T-cell (primary cell): ENCODE measurements at places on chromosomes 7 and 10.

DNA sequence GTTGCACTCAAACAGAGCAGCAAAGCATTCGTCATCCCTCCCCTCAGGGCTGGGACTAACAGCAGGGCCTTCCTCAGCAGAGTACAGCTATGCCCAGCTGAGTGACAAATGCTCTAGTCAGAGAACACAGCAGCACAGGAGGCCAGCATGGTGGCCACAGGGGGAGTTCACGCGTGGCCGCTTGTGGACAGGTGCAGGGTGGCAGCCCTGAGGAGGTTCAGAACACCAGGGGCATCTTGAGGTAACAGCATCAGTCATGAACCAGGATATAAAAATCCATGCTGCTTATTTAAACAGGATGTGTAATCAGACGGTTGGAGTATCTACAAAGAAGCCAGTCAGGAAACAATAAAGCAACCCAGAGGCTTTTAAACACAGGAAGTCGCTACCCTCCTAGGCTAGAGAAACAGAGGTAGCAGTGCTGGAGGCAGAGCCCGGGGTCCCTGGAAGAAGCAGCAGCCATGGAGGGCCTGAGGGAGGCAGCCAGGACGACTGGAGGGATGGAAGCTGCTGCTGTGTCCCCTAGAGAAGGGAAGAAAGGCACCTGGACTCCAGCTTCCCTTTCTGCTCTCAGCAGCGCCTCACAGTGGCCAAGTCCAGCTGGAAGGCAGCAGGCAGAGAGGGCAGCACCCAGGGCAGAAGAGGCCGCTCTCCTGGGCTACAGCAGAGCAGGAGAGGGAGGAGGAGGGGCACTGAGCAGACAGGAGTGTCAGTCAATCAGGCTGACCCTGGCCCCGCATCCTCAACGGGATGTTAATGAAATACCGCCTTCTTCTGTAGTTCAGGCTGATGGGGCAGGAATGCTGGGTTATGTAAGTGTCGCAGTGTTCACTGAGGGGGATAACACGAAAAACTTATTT lies 70.8 kb upstream of the UCN3 start:
- H3K27ac ChIP-seq, result peak overlapping the region; percentile 74
- peaks cover 32% of the 10 kb centered on the region for H3K4me1 ChIP-seq
- H3K27me3 ChIP-seq, result no peaks in the 10 kb centered on the region

DNA sequence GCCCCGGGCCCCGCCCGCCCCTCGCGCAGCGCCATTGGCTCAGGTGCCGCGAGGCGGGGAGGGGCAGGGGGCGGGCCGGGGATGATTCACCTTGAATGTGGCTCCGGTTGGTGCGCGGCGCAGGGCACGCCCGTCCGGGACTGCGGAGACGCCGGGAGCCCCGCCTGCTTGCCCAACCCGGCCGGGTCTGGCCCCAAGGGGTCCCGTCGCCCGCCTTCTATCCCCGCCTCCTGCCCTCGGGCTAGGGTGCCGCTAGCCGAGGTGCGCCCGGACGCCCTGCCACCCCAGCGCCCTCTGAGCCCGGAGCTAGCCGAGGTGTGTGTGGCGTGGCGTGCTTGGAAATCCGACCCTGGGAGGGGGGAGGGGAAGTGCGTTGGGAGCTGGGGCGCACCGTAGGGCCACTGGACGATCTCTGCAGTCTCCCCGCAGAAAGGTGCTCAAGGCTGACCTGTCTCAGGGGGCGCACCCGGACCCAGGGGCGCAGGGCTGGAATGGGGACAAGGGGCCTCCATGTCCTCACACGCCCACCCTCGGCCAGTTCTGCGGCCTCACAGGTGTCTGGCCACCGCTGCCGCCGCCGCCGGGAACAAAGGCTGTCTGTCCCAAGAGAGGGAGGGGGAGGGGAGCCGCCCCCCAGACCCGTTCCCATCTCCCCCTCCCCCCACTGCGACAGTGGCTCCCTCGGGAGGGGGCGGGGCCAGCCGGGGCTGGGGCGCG lies 168.9 kb downstream of the NRF1 start:
- no peaks in the 10 kb centered on the region for H3K36me3 ChIP-seq
- H3K27ac ChIP-seq, result no peak overlapping the region
- peak; percentile 50 for DNase-seq
- H3K4me1 ChIP-seq, result peaks cover 23% of the 10 kb centered on the region
- H3K27me3 ChIP-seq, result peaks cover 28% of the 10 kb centered on the region

DNA sequence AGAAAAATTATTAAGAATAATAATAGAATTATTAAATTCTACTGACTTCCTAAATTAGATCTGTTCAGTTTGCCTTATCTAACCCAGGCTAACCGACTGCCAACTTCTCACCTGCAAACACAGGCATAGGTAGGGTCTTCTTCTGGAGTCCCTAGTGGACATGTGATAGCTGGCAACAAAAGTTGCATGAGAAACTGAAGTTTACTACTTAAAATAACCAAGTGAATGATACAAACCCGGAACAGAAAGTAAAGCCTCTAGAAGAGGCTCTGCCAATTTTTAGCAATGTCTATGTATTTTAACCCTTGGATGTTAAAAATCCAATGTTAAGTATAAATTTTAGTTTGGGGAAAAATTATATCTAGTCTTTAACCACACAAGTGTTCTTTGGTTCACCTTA lies 37.6 kb downstream of the NDUFB2 start:
- H3K27ac ChIP-seq, result no peak overlapping the region
- H3K4me1 ChIP-seq, result no peaks in the 10 kb centered on the region
- H3K4me3 ChIP-seq, result no peak overlapping the region
- no peak for DNase-seq
- no peaks in the 10 kb centered on the region for H3K36me3 ChIP-seq
- H3K27me3 ChIP-seq, result no peaks in the 10 kb centered on the region

DNA sequence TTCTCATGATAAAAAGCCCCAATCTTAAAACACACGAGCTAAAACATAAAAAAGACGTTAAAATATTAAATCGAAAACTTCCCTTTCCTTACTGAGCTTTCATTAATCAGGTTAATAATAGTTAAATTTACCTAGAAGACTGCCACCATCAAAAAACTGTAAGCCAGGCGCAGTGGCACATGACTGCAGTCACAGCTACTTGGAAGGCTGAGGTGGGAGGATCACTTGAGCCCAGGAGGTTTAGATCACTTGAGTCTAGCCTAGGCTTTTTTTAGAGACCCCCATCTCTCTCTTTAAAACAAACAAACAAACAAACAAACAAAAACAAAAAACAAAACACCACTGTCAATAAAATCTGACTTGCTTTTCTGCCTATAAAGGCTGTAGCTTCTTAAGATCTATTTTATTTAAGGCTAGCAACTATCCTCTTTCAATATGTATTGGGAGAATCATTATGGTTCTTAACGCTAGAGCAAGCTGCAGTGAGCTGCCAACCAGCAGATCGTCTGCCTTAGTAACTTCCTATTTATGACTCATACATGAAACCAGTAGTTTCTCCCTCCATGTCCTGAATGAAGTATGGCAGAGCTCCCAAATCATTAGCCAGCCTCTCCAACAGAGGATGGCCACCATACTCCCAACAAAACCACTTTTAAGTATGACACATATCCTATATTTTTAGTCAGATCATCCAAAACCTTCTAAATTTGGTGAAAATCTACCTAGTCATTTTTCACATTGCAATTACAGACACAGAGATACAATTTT lies 163.7 kb downstream of the SRPK2 start:
- no peak overlapping the region for H3K4me3 ChIP-seq
- no peaks in the 10 kb centered on the region for H3K4me1 ChIP-seq
- DNase-seq, result no peak
- H3K27me3 ChIP-seq, result no peaks in the 10 kb centered on the region
- H3K36me3 ChIP-seq, result no peaks in the 10 kb centered on the region

DNA sequence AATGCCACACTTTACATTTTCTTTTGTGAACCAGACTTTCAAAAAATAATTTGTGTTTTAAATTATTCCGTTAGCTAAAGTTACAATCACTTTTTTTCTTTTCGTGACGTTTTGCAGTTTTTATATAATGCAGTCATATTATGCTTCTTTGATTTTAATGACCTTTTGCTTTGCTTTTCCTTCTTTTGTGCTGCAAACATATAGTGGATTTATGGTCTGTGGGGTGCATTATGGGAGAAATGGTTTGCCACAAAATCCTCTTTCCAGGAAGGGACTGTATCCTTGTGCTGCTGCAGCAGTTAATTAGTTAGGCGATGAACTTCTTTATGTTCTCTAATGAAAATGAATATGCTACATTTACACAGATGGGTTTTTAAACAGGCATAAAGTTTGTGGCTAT lies 117.4 kb downstream of the MAPK8 start:
- H3K4me3 ChIP-seq, result no peak overlapping the region
- H3K27ac ChIP-seq, result no peak overlapping the region
- H3K36me3 ChIP-seq, result peaks cover 3% of the 10 kb centered on the region
- DNase-seq, result no peak
- no peaks in the 10 kb centered on the region for H3K4me1 ChIP-seq
- H3K27me3 ChIP-seq, result no peaks in the 10 kb centered on the region

GRCh38 chr10:109968953-109969759 lies 38.6 kb upstream of the ADD3 start:
- H3K4me3 ChIP-seq, result no peak overlapping the region
- no peaks in the 10 kb centered on the region for H3K27me3 ChIP-seq
- H3K4me1 ChIP-seq, result no peaks in the 10 kb centered on the region
- no peaks in the 10 kb centered on the region for H3K36me3 ChIP-seq

DNA sequence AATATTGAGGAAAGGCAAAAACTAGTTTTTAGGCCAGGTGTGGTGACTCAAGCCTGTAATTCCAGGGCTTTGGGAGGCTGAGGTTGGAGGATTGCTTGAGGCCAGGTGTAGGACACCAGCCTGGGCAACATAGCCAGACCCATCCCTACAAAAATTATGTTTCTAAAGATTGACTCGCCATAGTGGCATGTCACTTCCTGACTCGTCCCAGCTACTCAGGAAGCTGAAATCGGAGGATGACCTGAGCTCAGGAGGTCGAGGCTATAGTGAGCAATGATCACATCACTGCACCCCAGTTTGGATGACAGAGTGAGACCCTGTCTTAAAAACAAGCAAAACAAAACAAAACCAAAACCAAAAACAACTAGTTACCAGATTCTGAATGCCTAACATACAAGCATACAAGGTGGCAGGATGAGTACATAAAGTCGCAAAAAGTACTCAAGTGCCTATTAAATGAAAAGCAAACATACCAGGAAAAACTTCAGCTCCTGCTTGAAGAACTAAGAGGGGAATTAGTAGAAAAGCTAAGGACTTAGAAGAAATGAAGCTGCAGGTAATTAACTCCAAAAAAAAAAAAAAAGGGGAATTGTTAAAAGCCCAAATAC lies 14.1 kb downstream of the ZNF398 start:
- H3K27ac ChIP-seq, result no peak overlapping the region
- no peak for DNase-seq
- H3K36me3 ChIP-seq, result peaks cover 43% of the 10 kb centered on the region
- peaks cover 5% of the 10 kb centered on the region for H3K4me1 ChIP-seq

DNA sequence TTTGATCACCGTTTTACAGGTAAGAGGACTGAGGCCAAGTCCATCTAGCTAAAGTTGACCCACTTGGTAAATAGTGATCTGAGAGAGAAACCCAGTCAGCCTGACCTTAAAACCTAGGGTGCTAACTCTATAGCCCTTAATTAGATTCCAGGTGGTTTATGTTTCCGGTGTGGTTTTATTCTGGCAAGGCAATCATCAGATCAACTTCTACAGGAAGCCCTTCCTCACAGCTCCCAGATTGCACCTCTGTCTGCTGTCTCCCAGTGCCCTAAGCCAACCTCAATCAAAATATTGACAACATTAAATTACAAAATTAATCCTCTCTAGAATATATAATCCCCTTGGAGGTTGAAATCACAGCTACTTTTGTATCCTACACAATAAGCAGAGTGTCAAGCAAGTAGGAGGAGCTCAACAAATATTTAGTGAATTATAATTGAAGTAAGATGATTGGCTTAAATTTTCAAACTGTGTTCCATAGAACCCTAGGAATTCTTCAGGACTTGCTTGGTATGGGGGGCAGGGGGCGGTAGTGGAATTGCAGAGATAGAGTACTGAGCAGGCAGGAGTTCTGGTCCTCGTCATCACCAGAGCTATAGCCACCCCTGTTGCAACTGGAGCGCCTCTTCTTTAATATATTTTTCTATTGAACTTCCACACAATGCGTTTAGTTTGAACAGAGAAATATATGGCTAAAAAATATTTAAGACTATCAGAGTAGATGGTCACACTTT lies 692.8 kb upstream of the LRRN3 start:
- H3K27me3 ChIP-seq, result no peaks in the 10 kb centered on the region
- no peaks in the 10 kb centered on the region for H3K36me3 ChIP-seq
- H3K4me3 ChIP-seq, result no peak overlapping the region
- no peaks in the 10 kb centered on the region for H3K4me1 ChIP-seq

DNA sequence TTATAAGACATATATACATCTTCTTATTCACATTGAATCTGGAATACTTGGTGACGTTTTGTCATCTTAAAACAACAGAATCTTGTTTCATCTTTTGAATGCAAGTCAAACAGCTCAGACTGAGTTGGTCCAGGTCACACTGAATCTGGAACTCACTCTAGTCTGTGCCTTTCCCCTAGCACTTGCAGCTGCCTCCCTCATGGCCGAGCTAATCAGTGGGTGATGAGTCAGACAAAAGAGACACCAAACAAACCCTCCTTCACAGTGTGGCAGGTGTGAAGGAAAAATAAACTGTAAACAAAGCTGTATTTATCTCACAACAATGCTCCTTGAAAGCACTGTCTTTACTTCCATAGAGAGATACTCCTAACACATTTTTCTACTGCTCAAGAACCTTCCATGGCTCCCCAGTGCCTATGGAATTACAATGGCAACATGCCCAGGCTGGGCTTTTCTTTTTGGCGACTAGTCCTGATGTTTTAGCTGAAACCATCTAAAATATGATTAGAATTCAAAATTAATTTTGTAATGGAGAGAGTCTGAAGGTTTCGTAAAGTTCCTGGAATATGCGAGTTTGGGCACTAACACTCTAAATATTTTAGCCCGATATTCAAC lies 140.0 kb downstream of the ZNF365 start:
- DNase-seq, result no peak
- H3K27me3 ChIP-seq, result peaks cover 4% of the 10 kb centered on the region
- H3K4me1 ChIP-seq, result no peaks in the 10 kb centered on the region
- H3K4me3 ChIP-seq, result no peak overlapping the region
- no peak overlapping the region for H3K27ac ChIP-seq
- H3K36me3 ChIP-seq, result no peaks in the 10 kb centered on the region

DNA sequence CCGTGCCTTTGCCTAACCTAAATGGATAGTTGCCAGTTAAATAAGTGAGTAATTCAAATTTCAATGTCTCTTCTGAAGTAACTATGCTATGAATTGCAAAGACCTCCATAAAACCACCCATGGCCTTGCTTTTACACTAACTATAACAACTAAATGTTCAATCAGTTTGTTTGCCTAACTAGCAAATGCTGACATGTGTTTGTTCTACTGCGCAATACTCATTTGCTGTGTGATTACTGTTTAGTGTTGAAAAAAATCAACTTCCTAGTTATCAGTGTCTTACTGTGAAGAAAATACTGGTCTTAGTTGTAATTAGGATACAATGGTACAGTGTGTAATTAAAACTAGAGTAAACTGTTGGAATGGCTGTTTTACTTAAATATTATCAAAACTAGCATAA lies 47.3 kb upstream of the GATAD1 start:
- H3K4me3 ChIP-seq, result no peak overlapping the region
- no peak for DNase-seq
- H3K36me3 ChIP-seq, result peaks cover 29% of the 10 kb centered on the region
- H3K27me3 ChIP-seq, result no peaks in the 10 kb centered on the region
- no peaks in the 10 kb centered on the region for H3K4me1 ChIP-seq

- no peak overlapping the region for H3K4me3 ChIP-seq
- H3K4me1 ChIP-seq, result peaks cover 27% of the 10 kb centered on the region
- DNase-seq, result no peak
- H3K36me3 ChIP-seq, result no peaks in the 10 kb centered on the region
Observed at GRCh38 chr10:84360637-84361365, 32.4 kb downstream of the CCSER2 start.

GRCh38 chr7:157017149-157017548 lies 6.7 kb upstream of the MNX1 start:
- H3K27me3 ChIP-seq, result peaks cover 90% of the 10 kb centered on the region
- peaks cover 40% of the 10 kb centered on the region for H3K4me1 ChIP-seq
- DNase-seq, result no peak
